Vagina (tissue), 2 donors: ENCODE measurements at places on chromosomes 6 and 20. TPM values are rescaled to one million over a fixed set of nuclear protein-coding genes. Genes with fewer than 3 reads are reported as not detected.
A peak's percentile ranks its signal among the peaks of the same experiment; 100 is the strongest.

BPI gene
- total RNA-seq: not detected

CALHM4 gene
- total RNA-seq: not detected

DNA sequence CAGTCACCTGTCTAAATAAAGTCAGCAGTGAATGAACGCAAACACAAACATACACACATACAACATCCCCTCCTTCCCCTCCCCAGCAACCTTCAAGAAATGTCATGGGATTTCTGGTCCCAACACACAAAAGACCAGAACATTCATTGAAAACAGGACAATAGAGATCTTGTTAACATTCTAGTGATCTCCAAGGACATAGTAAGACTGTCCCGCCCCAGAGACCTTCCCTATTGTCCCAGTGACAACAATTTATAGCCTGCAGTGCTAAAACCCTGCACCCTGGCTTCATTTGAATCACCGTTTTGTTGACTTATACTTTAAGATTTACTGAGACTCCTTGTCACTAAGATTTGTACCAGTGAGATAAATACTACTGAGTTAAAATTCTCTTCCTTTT is 143.9 kb upstream of the NOX3 start:
- no peaks in the 10 kb centered on the region for H3K27me3 ChIP-seq
- H3K4me1 ChIP-seq: no peaks in the 10 kb centered on the region
- H3K27ac ChIP-seq: no peak overlapping the region
- no peak overlapping the region for H3K4me3 ChIP-seq
- no peaks in the 10 kb centered on the region for H3K36me3 ChIP-seq

DNA sequence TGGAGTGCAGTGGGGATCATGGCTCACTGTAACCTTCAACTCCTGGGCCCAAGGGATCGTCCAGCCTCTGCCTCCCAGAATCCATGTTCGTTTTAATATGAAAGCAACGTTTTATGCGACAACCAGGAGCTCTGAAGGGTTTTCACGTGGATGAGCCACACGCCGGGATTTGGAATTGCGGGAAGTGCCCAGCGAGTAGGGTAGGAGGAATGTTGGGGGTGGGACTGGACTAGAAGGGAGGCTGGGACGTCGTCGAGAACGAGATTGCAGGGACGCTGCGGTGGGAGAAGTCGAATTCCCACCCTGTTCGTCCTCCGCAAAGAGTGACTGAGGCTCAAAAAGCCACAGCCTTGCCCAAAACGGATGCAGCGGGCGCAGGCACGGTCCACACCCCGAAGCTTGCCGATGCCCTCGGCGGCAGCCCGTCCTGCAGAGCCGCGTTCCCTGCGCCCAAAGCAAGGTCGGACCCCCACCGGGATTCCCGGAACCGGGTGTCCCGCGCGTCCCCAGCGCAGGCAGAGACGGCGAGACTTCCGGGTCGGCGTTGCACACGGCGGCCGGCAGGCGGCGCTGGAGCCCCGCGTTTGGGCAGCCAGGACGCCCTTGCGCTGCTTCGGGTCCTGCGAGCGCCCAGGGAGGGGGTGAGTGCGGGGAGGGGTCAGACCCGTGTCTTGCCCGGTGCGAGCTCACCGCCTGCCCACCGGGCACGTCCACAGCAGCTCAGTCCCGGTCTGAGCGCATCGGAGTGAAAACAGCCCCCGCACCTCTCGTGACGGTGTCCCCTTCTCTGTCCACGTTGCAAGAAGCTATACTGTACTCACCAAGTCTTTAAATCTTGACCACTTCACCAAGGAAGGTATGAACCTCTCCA is 87.8 kb downstream of the DHX35 start:
- H3K4me1 ChIP-seq: peaks cover 12% of the 10 kb centered on the region
- H3K27ac ChIP-seq: peak overlapping the region; percentile 74
- no peaks in the 10 kb centered on the region for H3K27me3 ChIP-seq
- no peak for DNase-seq

DNA sequence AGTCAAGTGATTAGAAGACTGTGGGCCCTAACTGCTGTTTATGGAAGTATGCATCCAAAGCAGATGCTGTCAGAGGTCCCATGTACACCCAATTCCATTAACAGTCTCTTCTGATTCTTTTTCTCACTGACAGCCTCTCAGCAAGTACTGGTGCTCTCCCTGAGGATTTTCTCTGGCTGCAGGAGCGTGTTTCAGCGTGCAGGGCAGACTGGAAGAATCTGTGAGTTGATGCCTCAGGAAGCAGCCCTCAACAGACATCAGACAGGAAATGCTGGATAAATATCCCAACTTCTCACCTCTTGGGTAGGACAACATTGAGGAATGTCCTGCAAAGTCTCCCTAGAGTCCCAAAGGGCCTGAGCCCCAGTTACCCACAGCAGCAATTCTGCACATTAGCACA is 40.8 kb downstream of the ANKEF1 start:
- H3K27ac ChIP-seq: no peak overlapping the region
- DNase-seq: no peak
- no peaks in the 10 kb centered on the region for H3K27me3 ChIP-seq
- H3K36me3 ChIP-seq: no peaks in the 10 kb centered on the region
- no peak overlapping the region for H3K4me3 ChIP-seq
